ENCODE measurements at places on chromosomes 13 and 19. TPM values are rescaled to one million over a fixed set of nuclear protein-coding genes. Genes with fewer than 3 reads are reported as not detected.

The CHAF1A gene
- polyA plus RNA-seq = 1.7 TPM

- DNase-seq = no peak
These were observed 249.4 kb downstream of the SLITRK6 start for GRCh38 chr13:85549819-85550218.

- DNase-seq = no peak
These were observed 7.3 kb downstream of the PPP6R1 start for GRCh38 chr19:55251341-55252081.

DNA sequence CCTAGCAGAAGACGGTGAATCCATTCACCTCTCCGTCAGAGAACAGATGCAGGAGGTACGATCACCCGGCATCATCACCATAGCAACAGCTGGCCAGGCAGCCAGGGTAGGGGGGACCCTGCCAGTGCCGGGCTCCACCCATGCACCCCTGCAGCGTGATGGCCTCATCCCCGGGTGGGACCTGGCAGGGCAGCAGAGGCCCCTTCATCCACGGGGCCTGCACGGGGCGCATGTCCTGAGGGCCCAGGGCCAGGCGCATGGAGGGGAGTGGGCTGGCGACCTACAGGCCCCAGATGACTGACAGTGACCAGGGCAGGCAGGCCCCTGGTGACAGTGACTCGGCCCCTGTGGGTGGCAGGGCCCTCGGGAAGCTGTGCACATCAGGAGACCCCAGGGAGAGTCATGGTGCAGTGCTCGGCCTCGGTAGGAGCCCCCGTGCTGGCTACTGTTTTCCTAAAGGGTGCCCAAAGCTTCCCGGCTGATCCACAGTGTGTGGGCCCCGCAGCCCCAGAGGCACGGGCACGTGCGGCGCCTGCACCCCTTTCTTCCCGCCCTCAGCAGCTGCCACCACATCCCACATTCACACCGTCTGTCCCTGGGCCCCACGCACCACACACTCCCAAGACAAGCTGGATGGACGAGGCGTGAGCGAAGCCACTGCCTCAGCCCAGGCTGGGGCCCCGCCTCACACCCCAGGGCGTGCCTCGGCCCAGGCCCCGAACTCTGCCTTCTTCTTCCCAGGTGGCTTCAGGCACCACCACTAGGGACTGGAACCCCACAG, 4.8 kb downstream of the RNF126 start:
- no peak for DNase-seq

The LRRC8E gene
- polyA plus RNA-seq = not detected

DNA sequence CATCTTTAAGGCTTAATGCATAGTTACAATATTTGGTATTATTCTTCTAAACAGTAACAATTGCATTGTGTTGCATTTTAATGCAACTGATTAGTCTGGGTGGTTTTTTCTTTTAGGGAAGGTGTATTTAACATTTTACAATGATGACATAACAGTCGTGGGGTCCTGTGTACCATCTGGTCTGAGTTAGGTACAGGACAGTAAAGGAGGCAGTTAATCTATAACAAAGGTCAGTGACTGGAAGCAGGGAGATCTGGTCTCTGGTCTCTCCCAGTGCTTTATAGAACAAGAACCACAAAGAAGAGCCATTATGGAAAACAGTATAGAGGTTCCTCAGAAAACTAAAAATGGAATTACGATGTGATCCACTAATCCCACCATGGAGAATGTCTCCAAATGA, 2.7 kb upstream of the OR7G2 start:
- DNase-seq = no peak

The KCNRG gene
- polyA plus RNA-seq = 0.31 TPM

GRCh38 chr13:86922936-86923335, 748.2 kb upstream of the SLITRK5 start:
- no peak for DNase-seq

The BRME1 gene
- 0.94 TPM for polyA plus RNA-seq

DNA sequence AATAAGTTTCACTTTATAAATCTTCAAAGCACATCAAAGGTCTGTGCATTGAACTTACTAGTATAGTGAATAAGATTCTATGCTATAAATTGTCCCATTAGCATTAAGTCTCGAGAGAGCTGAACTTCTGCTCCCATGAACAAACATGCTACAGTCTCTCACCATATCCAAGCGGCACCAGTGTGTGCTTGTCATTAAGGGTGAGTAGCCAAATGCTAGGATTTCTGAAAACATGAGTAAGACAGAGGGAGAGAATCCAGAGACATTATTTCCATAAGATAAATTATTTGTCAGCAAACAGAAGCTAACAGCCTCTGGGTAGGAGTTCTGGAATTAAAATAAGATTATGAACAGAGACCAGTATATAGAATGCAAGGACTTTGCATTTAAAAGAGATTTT, 2882.5 kb downstream of the PCDH9 start:
- DNase-seq = no peak
